Astrocyte of the hippocampus (primary cell): ENCODE measurements at places on chromosomes 1 and 21.

DNA sequence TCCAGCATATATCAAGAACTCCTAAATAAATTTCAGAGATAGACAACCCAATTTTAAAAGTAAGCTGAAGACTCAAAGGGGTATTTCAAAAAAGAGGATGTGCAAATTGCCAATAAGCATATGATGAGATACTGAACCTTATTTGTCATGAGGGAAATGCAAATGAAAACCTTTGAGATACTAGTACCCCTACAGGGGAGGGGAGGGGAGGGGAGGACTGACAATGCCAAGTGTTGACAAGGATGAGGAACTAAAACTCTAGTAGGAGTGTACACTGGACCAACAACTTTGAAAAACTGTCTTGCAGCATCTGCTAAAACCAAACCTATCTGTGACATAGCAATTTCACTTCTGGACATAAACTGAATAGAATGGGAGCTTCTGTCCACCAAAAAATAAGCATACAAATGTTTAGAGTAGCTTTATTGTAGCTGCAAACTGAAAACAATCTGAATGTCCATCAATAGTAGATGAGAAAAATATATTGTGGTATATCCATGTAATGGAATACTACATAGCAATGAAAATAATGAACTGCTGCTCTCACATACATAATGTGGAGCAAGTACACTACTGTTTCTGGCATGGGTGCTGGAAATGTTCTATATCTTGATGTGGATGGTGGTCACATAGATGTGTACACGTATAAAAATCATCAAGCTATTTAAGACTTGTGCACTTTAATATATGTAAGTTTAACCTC is 57.2 kb downstream of the CDK18 start:
- no peak for DNase-seq

GRCh38 chr1:243734308-243734695 is 115.7 kb downstream of the AKT3 start:
- no peak for DNase-seq

- no peak for DNase-seq
Observed at GRCh38 chr1:163414778-163415177, 93.0 kb downstream of the NUF2 start.

- no peak for DNase-seq
Observed at GRCh38 chr1:230421481-230421880, 4.7 kb downstream of the PGBD5 start.

DNA sequence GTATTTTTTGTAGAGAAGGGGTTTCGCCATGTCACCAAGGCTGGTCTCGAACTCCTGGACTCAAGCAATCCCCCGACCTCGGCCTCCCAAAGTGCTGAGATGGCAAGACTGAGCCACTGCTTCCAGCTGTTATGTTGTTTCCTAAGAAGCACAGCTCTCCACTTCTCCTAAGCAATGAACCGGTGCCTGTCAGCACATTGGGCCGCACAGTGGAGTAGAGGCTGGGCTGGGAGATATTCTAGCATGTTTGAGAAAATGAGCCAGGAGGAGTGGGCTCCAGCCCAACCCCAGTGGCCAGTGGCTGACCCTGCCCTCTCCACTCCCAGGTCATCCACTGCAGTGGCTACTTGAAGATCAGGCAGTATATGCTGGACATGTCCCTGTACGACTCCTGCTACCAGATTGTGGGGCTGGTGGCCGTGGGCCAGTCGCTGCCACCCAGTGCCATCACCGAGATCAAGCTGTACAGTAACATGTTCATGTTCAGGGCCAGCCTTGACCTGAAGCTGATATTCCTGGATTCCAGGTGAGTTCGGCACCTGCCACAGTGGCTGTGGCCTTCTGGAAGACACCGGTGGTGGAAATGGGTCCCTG is 27.0 kb downstream of the SIM2 start:
- no peak for DNase-seq

DNA sequence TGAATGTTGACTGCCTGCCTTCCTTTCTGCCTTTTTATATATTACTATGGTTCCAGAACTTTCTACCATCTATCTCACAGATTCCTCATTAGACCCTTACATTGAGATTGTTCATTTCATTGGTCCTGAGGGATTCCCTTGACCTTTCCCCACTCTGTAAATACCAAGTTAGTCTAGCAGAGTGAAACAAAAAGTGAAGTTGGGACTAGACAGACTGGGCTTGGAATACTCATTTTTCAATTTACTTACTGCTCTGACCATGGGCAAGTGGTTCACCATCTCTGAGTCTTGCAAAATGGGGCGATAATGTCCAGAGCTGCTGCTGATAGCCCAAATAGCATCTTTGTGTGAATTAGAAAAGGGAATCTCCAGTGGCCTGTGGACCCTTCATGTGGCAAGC is 38.8 kb downstream of the XCL2 start:
- no peak for DNase-seq

DNA sequence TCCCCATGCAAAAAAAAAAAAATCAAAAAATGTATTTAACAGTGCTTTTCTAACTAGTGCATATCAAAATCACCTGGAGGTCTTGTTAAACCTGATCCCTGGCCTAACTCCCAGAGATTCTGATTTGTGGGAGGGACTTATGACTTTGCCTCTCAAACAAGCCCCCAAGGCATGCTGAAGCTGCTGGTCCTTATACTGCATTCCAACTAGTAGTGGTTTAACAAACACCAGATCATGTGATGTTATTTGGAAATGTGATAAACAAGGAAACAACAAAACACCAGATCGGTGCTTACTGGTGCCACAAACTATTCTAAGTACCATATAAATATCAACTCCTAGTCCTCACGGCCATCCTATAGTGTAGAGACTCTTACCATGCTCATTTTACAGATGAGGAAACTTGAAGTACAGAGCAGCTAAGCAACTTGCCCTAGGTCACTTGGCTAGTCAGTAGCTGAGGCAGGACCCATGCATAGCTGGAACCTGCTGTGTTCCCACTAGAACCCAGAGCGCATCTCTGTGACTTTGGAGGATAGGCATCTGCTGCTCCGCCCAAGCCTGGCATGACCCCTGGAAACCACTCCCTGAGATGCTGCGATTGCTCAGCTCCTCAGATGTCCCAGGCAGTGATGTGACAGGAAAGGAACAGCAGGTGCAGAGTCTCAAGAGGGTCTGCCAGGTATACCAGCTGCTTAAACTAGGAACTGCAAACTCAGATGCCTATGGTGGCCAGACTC is 38.1 kb downstream of the SOX13 start:
- no peak for DNase-seq

- DNase-seq, result no peak
Observed at GRCh38 chr1:37040773-37041172, 6.5 kb upstream of the GRIK3 start.

DNA sequence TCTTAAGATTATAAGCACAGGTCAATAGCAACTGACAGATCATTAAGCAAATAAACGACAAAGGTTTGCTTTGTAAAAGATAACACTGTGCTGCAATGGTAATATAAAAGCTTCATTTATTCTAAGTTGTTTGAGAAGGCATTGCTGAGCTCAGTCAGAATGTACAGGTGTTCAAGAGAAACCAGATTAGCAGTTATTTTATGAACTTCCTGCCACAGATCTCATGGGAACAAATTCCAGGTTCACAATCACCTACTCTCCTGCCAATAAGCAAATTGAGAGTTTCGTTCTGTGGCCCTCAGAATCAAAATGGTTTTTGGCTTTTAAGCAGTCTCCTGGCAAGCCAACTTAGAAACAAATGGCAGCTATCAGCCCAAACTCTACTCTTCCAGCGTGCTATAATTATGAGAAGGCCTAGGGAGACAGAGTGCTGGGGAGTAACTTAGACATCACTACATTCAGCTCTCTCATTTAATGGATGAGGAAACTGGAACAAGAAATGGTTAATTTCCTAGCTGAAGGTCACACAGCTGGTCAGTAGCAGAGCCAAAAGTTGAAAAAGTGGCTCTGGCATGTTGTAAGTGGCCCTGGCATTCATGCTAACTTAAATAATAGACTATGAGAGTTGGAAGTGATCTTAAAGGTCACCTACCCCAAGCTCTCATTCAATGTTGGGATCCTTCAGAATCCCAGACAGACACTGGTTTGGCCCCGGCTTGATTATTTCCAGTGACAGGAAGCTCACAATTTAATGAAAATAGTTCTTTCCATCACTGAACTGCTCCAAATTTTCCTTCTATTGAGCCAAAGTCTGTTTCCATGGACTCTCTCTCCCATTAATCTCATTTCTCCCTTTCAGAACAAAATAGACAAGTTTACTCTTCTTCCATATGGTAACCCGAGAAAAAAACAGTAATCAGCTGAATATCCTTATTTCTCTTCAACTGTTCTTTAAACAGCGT is 82.6 kb upstream of the EDEM3 start:
- DNase-seq, result no peak

- DNase-seq, result no peak
Observed at GRCh38 chr1:154406572-154406879, 1.4 kb downstream of the IL6R start.

DNA sequence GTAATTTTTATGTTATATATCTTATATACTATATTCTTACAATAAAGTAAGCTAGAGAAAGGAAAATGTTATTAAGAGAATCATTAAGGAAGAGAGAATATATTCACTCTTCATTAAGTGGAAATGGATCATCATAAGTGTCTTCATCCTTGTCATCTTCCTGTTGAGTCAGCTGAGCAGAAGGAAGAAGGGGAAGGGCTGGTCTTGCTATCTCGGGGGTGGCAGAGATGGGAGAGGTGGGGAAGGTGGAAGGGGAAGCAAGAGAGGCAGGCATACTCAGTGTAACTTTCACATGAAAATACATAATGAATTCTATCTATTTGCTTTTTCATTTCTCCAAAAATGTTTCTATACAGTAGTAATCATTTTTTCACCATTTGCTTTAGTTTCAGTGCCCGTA is 5.1 kb downstream of the DNASE2B start:
- DNase-seq, result no peak

DNA sequence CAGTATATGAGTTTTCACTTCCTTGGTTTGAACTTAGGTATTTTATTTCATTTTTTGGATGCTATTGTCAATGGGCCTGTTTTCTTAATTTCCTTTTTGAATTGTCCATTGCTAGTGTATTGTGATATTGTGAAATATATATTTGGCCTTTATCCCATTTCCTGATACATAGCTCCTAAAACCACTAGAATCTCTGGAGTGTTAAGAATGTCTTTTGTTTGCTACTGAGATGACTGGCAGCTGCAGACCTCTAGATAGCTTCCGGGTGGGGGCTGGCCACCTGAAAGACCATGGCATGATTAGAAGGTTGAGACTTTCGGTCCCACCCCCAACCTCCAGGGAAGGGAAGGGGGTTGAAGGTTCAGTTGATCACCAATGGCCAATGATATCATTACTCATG is 245.4 kb downstream of the KCNJ6 start:
- peak; percentile 39 for DNase-seq

GRCh38 chr21:46113497-46114176 is 15.7 kb downstream of the COL6A2 start:
- DNase-seq, result no peak

- DNase-seq, result no peak
Observed at GRCh38 chr1:184937729-184938128, 36.6 kb downstream of the NIBAN1 start.

DNA sequence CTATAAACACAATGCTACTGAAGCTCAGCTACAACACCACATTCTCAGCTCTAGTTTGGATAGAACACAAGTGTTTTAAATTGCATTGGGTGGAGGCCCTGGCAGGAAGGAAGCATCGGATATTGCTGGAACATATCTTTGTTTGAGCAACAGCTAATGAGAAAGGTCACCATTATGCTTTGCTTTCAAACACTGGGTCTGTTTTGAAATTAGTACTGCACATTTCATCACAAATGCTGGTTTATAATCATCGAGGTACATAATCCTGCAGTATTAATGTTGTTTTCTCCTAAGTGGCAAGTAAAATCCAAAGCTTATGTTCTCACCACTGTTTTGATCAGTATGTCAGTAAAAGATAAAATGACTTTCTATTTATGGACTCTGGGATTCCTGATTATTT is 61.5 kb upstream of the ARHGAP29 start:
- no peak for DNase-seq

DNA sequence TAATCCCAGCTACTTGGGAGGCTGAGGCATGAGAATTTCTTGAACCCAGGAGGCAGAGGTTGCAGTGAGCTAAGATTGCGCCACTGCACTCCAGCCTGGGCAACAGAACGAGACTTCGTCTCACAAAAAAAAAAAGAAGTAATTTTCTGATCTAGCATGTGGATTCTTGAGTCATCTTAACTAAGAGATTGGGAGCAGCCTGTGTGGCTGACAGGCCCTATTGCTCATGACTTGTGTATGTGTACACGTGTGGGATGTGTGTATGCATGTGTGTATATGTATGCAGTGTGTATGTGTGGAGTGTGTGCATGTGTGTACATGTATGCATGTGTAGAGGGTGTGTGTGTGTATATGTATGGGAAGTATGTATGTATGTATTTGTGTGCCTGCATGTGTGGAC is 29.5 kb downstream of the DOP1B start:
- DNase-seq, result no peak

DNA sequence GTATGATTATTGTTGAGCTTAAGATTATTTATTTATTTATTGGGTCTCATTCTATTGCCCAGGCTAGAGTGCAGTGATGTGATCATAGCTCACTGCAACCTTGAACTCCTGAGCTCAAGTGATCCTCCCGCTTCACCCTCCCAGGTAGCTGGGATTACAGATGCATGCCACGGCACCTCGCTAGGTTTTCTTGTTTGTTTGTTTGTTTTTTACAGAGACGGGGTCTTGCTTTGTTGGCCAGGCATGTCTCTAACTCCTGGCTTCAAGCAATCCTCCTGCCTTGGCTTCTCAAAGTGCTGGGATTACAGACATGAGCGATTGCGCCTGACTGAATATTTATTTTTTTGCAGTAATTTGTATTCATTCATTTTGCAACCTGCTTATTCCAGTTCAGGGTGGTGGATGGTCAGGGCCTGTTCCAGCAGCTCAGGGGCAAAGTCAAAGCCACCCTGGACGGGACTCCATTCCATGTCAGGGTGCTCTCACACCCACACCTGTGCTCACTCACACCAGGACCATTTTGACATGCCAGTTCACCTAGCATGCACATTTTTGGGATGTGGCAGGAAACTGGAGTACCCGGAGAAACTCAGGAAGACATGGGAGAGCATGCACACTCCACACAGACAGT is 29.6 kb upstream of the RASAL2 start:
- no peak for DNase-seq

DNA sequence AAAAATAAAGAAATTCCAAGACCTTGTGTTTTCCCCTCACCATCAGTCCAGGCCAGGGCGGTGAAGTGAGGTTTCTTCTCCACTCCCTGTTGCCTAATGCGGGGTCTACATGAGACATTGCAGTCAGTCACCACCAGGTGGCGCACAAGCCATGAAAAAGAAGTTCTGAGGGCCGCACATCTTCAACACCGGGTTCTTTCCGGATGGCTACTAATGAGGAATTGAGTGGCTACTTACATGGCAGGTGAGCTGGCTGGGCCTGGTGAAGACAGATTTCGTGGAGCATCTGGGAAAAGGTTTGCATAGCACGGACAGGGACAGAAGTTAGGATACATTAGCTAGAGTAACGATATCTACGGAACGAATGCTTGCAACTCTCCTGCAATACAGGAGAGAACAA is 15.8 kb upstream of the S100A11 start:
- DNase-seq, result peak; percentile 87

- no peak for DNase-seq
Observed at GRCh38 chr1:211843507-211844298, 13.1 kb upstream of the LPGAT1 start.

GRCh38 chr1:28341591-28341990 is 12.8 kb downstream of the MED18 start:
- peak; percentile 50 for DNase-seq
